ENCODE measurements at places on chromosomes 5 and 9.

DNA sequence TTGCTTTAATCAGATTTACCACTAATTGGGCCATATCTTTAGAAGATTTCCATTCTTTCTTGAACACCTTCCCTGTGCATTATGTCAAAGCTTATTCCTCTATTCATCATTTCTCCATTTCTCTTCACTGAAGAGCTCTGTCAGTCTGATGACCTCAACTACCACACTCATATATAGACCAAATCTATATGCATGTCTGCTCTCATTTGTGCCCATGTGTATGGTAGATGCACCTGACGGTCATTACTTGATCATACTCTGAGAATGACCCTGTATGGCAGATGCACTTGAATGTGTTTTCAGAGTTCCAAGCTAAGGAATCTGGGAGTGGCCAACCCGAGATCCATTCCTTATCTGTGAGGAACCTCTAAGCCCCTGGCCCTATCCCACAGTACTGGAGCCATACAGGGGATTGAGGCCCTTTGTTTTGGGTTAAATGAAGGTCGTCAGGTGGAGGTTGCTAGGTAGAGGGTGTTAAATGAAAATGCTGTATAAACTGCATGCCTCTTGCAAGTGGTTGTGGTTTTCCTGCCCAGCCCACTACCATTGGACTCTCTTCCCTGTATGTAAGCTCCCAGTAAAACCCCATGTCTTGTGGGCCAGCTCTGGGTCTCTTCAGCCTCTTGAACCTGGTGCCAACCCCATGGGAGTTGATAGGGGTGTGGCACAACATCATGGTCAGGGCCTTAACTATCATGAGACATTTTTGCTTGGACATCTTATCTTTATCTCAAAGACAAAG is 229.5 kb downstream of the KIAA0825 start:
- no peak overlapping the region for H3K4me3 ChIP-seq
- H3K27me3 ChIP-seq: no peaks in the 10 kb centered on the region
- H3K36me3 ChIP-seq: no peaks in the 10 kb centered on the region

DNA sequence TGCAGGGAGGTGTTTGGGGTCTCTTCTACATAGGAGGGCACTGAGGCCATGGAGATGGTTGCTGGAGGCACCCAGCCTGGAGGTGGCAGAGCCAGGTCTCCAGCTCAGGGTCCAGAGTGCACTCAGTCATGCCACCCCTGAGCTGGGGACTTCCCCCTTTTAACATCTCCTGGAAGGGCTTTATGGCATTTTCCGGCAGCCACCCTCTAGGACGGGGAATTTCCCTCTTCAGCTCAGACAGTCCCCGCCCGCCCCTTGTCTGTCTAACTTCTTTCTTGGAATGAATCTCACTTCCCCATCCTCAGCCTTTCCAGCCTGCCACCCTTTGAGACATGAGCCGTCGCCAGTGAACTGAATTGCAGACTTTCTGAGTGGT is 49.9 kb downstream of the COL15A1 start:
- no peak overlapping the region for H3K4me3 ChIP-seq
- no peak for DNase-seq
- H3K27ac ChIP-seq: no peak overlapping the region

DNA sequence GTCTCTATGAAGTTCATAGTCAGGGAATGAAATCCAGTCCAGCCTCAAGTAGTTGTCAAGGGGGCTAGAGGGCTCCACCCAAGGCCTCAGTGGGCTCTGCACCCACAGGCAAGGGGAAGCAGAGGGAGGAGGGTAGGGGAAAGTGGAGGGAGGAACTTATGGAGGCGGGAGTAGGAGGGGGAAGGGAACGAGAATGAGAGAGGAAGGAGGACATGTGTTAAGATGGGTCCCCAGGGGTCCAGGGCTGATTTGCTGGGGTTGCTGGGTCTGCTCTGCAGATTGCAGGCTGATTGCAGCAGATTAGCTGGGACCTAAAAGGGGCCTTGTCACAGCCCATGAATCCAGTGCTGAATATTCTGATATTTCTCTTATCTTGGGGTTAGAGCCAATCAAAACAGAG is 166.9 kb upstream of the IL12B start:
- no peak for DNase-seq
- no peaks in the 10 kb centered on the region for H3K4me1 ChIP-seq
- no peaks in the 10 kb centered on the region for H3K36me3 ChIP-seq
- no peak overlapping the region for H3K27ac ChIP-seq
- H3K27me3 ChIP-seq: no peaks in the 10 kb centered on the region
- no peak overlapping the region for H3K4me3 ChIP-seq

DNA sequence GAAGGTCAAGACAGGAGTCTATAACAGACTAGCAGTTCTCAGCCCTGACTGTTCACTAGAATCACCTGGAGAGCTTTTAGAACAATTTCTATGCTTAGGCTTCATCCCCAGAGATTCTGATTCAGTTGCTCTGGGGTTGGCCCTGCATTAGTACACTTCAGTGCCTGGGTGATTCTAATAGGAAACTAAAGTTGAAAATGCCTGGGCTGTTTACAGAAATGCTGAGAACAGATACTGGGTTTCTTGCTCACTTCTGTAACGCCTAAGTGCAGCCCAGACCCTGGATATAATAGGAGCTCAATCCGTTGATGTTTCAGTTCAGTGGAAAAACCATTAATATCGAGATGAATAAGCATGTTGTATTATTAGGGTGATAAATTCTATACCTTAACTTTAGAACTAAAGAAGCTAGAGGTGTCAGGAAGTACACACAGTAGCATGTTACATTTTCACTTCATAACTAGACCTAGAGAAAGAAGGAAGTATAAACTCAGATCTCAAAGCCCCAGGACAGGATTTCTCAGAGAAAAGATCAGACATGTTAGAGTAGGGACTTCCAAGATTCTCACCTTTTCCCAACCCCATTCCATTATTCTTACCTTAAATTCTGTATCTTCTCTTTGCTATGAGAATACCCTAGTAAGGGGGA is 20.4 kb downstream of the HAVCR2 start:
- H3K36me3 ChIP-seq: peaks cover 5% of the 10 kb centered on the region
- no peak overlapping the region for H3K27ac ChIP-seq
- H3K4me1 ChIP-seq: no peaks in the 10 kb centered on the region
- no peak overlapping the region for H3K4me3 ChIP-seq
- DNase-seq: no peak
- H3K27me3 ChIP-seq: no peaks in the 10 kb centered on the region

DNA sequence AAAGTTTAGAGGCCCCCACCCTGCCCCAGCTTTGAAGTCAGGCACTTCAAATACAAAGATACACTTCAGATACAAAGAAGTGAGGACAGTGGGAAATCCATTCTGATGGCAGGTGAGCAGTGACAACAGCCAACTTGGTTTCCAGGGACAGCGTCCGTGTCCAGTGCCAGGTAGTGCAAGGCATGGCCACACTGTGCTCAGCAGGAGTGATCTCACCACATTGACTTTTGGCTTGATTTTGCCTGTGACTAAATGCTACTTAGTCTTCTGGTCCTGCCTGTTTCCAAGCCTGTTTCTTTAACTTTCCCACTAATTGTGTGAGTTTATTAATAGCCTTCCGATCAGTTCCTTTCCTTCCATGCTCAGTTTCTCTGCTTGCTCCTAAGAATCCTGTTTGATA is 72.6 kb upstream of the PALM2AKAP2 start:
- H3K4me1 ChIP-seq: no peaks in the 10 kb centered on the region
- no peaks in the 10 kb centered on the region for H3K27me3 ChIP-seq
- no peak overlapping the region for H3K4me3 ChIP-seq
- DNase-seq: no peak

DNA sequence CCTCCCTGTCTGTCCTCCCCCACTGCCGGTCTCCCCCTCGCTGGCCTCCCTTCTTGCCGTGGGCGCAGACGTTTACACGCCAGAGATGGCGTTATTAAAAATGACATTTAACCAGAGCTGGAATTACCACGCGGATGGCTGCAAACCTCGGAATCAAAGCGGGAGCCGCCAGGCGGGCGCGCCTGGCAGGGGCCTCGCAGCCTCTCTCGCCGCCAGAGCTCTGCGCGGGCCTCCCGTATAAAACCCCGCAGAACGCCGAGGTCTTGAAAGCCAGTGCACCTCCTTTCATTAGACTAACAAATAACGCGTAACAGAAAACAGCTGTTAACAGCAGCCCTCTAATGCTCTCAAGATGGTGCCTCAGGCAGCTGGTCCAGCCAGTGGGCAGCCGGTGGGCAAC is 10.2 kb downstream of the PRRX2 start:
- no peaks in the 10 kb centered on the region for H3K27me3 ChIP-seq
- DNase-seq: no peak
- no peaks in the 10 kb centered on the region for H3K4me1 ChIP-seq
- no peaks in the 10 kb centered on the region for H3K36me3 ChIP-seq
- no peak overlapping the region for H3K27ac ChIP-seq
- no peak overlapping the region for H3K4me3 ChIP-seq

- peaks cover 17% of the 10 kb centered on the region for H3K27me3 ChIP-seq
- DNase-seq: no peak
- H3K4me3 ChIP-seq: no peak overlapping the region
- H3K36me3 ChIP-seq: no peaks in the 10 kb centered on the region
- no peak overlapping the region for H3K27ac ChIP-seq
- H3K4me1 ChIP-seq: no peaks in the 10 kb centered on the region
Observed at GRCh38 chr5:1852324-1852947, 30.3 kb downstream of the IRX4 start.

DNA sequence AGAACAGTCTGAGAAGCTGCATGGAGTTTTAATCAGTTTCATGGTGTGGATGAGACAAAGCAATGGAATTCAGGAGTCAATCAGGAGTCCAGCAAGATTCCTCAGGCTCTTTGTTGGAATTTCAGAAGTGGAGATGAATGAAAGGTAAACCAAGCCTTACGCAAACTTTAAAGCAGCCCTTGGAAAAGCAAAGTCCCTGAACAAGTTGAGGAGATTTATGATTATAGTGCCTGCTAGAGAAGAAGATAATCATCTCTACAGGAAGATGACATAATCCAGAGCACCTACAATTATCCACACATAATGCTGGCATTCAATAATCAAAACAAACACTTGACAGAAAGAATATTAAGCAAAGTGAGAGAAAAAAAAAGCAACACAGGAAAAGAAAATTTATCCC is 1380.1 kb upstream of the NUDT12 start:
- no peak for DNase-seq
- no peaks in the 10 kb centered on the region for H3K27me3 ChIP-seq
- H3K4me1 ChIP-seq: no peaks in the 10 kb centered on the region
- no peaks in the 10 kb centered on the region for H3K36me3 ChIP-seq
- H3K4me3 ChIP-seq: no peak overlapping the region
- no peak overlapping the region for H3K27ac ChIP-seq

DNA sequence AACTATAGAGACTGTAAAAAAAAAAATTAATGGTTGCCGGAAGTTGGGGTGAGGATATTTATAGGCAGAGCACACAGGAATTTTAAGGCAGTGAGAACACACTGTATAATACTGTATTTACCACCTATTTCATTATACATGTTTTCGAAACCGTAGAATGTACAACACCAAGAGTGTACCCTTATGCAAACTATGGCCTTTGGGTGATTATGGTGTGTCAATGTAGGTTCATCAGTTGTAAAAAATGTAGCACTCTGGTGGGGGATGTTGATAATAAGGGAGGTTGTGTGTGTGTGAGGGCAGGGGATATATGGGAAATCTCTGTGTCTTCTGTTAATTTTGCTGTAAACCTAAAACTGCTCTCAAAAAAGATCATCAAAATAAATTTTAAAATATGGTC is 791.7 kb upstream of the CDH10 start:
- no peak overlapping the region for H3K4me3 ChIP-seq
- no peaks in the 10 kb centered on the region for H3K4me1 ChIP-seq
- H3K36me3 ChIP-seq: no peaks in the 10 kb centered on the region
- H3K27me3 ChIP-seq: no peaks in the 10 kb centered on the region
- no peak for DNase-seq
- no peak overlapping the region for H3K27ac ChIP-seq

GRCh38 chr5:72486371-72486770 is 20.8 kb downstream of the ZNF366 start:
- DNase-seq: no peak
- no peaks in the 10 kb centered on the region for H3K4me1 ChIP-seq
- H3K27me3 ChIP-seq: no peaks in the 10 kb centered on the region
- no peak overlapping the region for H3K27ac ChIP-seq
- no peak overlapping the region for H3K4me3 ChIP-seq

GRCh38 chr5:189976-190365 is 1.3 kb upstream of the LRRC14B start:
- no peak overlapping the region for H3K27ac ChIP-seq
- peaks cover 3% of the 10 kb centered on the region for H3K4me1 ChIP-seq
- H3K27me3 ChIP-seq: no peaks in the 10 kb centered on the region
- DNase-seq: no peak

GRCh38 chr5:172293054-172293744 is 9.6 kb upstream of the UBTD2 start:
- H3K27ac ChIP-seq: no peak overlapping the region
- H3K4me3 ChIP-seq: no peak overlapping the region
- H3K27me3 ChIP-seq: no peaks in the 10 kb centered on the region

- peaks cover 3% of the 10 kb centered on the region for H3K4me1 ChIP-seq
- no peak overlapping the region for H3K4me3 ChIP-seq
- no peaks in the 10 kb centered on the region for H3K36me3 ChIP-seq
- no peak overlapping the region for H3K27ac ChIP-seq
- no peak for DNase-seq
Observed at GRCh38 chr9:87729246-87729645, 3.3 kb downstream of the CTSL start.

DNA sequence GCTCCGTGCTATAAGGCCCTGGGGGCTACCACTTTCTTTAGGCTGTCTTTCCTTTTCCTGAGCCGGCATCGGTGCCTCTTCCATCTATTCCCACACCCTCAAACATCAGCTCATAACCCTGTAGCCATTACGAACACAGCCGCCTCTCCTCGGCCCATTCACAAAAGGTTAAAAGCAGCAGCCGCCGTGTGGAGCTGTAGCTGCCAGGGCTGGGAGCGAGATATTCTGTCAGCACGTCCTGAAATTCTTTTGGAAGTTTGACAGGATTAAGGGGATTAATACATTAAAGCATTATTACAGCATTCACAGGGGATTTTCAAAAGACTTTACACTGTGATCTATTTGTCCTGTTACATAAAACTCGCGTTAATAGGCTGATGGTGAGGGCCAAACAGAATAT is 428.2 kb downstream of the CDK5RAP2 start:
- no peak for DNase-seq
- no peak overlapping the region for H3K4me3 ChIP-seq
- no peak overlapping the region for H3K27ac ChIP-seq
- H3K36me3 ChIP-seq: no peaks in the 10 kb centered on the region

DNA sequence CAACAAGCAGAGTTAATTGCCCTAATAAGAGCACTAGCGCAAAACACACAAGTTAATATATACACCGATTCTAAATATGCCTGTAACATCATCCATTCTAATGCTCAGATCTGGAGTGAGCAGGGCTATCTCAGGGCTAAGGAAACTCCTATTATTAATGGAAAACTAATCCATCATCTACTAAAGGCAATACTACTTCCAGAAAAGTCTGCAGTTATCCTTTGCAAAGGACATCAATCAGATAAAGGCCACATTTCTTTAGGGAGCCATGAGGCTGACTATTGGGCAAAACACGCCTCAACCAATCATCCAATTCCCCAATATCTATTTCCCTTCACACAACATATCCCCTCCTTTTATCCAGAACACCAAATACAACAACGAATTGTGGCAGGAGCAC is 1032.3 kb upstream of the NUDT12 start:
- H3K27me3 ChIP-seq: no peaks in the 10 kb centered on the region
- H3K4me1 ChIP-seq: no peaks in the 10 kb centered on the region
- H3K36me3 ChIP-seq: no peaks in the 10 kb centered on the region
- H3K4me3 ChIP-seq: no peak overlapping the region
